ENCODE measurements at places on chromosomes 3 and 15.

GRCh38 chr3:1092771-1093170 is at the start of gene CNTN6:
Gene CNTN6, plus strand, starts transcription at chr3:1093024. Its CDS starts 54,985 bp downstream, at chr3:1148009.
- DNase-seq = no peak

- DNase-seq = no peak
Observed at GRCh38 chr15:90104551-90104950, 2.3 kb upstream of the IDH2 start.

GRCh38 chr3:17320266-17320665 is 422.2 kb downstream of the TBC1D5 start:
- no peak for DNase-seq

GRCh38 chr3:67640023-67640660 is 14.3 kb downstream of the SUCLG2 start:
- no peak for DNase-seq

GRCh38 chr3:154795582-154795981 is 284.5 kb upstream of the MME start:
- no peak for DNase-seq

- no peak for DNase-seq
Observed at GRCh38 chr3:37674111-37674510, 187.6 kb upstream of the CTDSPL start.

GRCh38 chr15:67054676-67055075 is 10.7 kb upstream of the SMAD3 start:
- DNase-seq = no peak

DNA sequence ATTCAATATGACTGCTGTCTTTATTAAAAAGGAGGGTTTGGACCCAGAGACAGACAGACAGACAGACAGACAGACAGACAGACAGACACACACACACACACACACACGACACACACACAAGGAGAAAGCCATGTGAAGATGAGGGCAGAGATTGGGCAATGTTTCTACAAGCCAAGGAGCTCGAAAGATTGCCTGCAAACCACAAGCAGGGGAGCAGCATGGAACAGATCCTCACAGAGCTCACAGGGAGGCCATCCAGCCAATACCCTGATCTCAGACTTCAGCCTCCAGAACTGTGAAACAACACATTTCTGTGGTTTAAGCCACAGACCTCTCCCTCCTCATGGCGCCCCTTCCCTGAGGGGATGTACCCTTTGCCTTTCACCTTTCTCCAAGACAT is 35.8 kb upstream of the ABHD2 start:
- no peak for DNase-seq

GRCh38 chr3:46922871-46923558 is 45.5 kb downstream of the PTH1R start:
- DNase-seq = no peak

- DNase-seq = no peak
Observed at GRCh38 chr3:73471986-73472787, 152.6 kb downstream of the PDZRN3 start.

DNA sequence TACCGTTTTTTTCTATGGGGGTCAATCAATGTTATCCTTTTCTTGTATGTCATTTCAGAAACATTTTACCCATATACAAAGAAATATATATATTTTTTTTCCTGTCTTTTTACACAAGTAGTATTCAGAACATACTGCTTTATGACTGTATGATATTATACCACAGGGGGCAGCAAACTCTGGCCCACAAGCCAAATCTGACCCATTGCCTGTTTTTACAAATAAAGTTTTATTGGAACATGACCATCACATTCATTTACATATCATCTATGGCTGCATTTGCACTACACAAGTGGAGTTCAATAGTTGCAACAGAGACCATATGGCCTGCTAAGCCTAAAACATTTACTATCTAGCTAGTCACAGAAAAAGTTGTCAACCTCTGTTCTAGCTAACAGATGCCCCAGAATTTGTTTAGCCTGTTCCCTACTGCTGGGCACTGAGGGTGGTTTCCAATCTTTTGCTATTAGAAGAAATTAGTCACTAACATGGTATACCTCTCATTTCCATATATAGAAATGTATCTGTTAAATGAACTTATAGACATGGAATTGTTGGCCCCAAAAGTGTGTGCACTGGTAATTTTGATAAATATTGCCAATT is 57.7 kb downstream of the BFSP2 start:
- no peak for DNase-seq

DNA sequence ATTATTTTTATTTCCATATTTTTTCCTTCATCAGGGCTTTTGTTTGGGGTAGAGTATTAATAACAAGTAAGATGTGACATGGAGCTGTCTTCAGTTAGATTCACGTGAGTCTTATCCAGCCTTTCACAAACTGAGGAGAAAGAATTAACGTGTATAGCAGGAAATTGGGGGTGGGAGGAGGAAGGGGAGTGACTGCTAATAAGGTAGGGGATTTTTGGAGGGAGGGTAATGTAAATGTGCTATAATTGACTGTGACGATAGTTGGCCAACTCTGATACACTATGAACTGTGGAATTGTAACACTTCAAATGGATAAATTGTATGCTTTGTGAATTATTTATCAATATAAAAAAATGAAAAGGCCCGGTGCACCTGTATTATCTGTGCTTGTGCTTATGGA is 8.9 kb downstream of the DUT start:
- DNase-seq = no peak

GRCh38 chr3:25448750-25449692 is 21.0 kb downstream of the RARB start:
- DNase-seq = no peak
